ENCODE measurements at places on chromosomes 12 and 14. TPM values are rescaled to one million over a fixed set of nuclear protein-coding genes. Genes with fewer than 3 reads are reported as not detected.

The VRK1 gene
- polyA plus RNA-seq = 10.5 TPM

DNA sequence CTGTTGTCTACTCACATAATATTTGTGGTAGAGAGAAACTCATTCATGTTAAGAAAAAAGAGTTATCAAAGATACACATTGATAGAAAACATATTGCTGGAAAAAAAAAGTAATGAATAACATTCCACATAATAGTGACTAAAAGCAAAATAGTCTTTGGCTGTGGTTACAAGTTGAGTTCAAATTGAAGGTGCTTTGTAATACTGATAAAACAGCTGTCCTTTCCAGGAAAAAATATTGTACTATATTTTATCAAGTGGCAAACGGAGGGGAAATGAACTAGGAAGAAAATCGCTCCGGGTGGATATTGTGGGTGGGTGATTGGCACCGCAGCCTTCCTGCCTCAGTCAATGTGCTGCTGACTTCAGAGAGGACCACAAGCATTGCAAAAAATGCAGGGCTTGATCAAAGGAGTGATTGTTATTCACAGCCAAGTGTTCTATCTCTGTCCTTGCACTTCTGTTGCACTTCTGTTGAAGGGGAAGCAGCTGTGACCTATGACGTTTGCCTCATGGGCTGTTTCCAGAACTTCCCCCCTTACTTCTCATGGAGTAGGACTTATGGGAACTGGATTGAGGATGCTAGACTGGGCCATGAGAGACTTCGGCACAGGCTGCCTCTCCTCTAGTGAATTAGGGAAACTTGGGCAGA, 114.4 kb downstream of the VRK1 start:
- DNase-seq = no peak

The LMNTD1 gene
- 0.26 TPM for polyA plus RNA-seq

DNA sequence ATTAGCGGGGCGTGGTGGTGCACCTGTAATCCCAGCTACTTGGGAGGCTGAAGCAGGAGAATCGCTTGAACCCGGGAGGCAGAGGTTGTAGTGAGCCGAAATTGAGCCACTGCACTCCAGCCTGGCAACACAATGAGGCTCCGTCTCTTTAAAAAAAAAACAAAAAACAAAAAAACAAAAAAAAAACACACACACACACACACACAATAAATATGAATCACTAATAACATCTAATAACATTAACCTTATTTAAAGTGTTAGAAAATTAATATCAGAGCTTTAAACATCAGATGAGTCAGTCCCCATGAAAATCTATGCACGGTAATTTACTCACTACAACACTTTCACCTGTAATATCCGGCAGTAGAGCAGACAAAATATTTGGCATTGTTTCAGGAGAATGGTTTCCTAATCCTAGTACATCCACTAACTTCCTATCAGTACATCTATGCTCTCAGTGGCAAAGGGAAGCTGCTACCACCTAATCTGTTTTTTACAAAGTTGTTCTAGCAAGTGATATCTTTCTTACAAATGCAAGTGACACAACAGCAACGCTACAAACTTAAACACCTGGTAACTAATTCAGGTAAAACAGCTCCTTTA, 36.2 kb downstream of the MED13L start:
- no peak for DNase-seq

The CFAP251 gene
- 0.97 TPM for polyA plus RNA-seq

The AKAP3 gene
- polyA plus RNA-seq = 1.0 TPM

The PLA2G1B gene
- polyA plus RNA-seq = not detected

- no peak for DNase-seq
These were observed 1.8 kb downstream of the JAG2 start for GRCh38 chr14:105166571-105167302.

DNA sequence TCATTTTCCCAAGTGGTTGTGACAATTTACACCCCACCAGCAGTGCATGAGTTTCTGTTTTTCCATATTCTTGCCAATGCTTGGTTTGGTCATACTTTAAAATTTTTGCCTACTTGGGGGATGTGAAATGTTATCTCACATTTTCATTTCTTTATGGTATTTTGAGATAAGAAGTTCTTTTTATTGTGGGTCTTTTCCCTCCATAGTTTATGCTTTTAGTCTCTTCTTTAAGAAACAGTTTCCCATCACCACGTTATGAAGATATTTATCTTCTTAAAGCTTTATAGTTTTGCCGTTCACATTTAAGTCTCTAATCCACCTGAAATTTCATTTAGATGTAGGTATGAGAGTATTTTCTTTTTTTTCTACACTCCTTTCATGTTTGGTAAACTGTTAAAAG, 95.7 kb downstream of the PPM1A start:
- no peak for DNase-seq

The FSCB gene
- not detected for polyA plus RNA-seq

DNA sequence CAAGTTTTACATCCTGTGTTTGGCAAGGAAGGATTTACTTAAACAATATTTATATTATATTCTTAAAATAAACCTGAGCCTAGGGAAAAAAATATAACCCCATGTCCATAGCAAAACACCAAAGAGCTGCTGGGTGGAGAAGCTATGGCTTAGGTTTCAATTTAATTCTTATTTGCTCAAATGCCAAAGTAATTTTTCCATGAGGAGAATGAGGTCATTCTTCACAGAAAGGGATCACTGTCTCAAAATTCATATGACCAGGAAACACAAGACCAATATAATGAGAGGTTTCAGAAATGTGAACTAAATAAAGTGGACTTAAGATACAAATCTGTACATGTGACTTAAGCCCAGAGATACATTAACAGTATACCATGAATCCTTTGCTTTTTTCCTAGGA, 195.0 kb downstream of the PHLDA1 start:
- DNase-seq = peak; percentile 72

DNA sequence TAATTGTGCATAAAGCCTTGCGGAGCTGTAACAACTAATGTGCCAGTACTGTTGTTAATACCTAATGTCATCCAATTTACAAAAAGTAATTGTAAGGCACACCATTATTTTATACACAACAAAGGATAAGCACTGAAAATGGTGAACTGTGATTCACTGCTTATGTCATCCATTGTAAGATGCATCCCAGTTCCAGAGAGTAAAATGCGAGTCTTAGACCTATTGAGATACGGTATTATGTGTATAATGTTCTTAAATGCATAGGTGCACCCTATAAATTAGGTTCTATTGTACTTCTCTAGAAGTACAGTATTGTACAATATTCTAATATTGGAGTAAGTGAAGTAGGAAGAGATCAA, 406 bp downstream of the PARP2 start:
- no peak for DNase-seq

The NKX2-1 gene
- polyA plus RNA-seq = not detected

DNA sequence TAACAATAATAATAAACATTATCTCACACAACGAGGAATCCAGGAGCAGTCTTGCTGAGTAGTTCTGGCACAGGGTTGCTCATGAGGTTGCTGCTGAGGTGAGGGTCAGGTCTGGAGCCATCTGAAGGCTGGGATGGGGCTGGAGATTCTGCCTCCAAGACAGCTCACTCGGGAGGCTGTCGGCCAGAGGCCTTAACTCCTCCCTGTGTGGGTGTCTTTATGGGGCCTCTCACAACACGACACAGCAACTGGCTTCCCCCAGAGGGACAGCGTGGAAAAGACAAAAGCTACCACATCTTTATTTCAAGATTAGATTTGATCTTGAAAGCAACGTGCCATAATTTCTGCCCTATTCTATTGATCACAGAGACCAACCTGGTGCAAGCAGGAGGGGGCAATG, 7.2 kb upstream of the CD4 start:
- no peak for DNase-seq

The PCED1B gene
- 0.82 TPM for polyA plus RNA-seq

- no peak for DNase-seq
These were observed 23.1 kb downstream of the ADCY6 start for GRCh38 chr12:48765753-48766162.

The CHPT1 gene
- 36.2 TPM for polyA plus RNA-seq

The CIROP gene
- polyA plus RNA-seq = not detected

The ZDHHC22 gene
- polyA plus RNA-seq = 0.47 TPM

DNA sequence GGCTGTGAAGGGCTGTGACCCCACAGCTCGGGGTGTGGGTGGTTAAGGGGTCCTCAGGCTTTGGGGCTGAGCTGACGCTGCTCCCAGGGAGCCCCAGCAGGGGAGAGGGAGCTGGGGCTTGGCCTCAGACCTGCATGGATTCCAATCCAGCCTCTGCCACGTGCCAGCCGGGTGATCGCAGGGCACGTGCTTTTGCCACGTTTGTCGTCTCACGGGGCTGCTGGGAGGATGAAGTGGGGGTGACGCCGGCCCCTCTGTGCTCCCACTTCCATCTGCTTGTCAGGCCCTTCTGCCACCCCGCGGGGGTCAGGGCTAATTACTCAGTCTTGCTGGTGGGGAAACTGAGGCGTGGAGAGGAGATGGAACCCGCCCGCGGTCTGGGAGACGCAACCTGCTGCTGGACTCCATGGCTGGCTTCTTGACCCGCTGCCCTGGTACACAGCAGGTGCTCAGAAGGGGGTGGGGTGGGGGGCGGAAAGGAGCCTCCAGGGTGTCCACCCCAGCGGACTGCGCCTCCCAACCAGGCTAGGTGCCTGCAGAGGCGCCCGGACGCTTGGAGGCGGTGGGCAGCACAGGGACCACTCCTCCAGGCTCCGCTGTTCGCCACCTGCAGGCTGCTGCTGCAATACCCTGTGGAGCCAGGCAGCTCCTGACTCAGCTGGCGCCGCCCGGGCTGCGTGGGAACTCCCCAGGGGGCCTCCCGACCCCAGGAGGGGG, 36.4 kb upstream of the PRIMA1 start:
- no peak for DNase-seq

DNA sequence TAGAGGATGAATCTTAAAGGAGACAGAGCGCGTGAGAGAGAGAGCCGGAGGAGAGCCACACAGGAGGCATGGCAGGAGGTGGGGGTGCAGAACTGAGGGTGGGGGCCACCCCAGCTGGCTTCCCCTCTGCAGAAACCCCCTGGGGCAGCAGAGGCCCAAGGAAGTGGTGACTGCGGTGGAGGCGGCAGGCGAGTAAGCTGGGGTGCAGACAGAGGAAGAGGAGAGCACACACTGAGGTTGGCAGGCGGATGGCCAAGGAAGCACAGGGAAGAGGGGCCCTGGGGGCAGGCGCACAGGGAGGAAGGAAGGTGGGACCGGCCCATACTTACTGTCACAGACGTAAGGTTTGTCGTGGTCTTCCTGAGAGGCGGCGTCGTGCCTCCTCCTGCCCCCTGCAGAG, 179.8 kb downstream of the DPF3 start:
- DNase-seq = no peak

The NAV3 gene
- 11.8 TPM for polyA plus RNA-seq

- no peak for DNase-seq
These were observed 46.8 kb downstream of the TMEM30B start for GRCh38 chr14:61234215-61234916.

- no peak for DNase-seq
These were observed 25.0 kb upstream of the BDKRB1 start for GRCh38 chr14:96231056-96231455.
